ENCODE measurements at places on chromosomes 16 and 17. TPM values are rescaled to one million over a fixed set of nuclear protein-coding genes. Genes with fewer than 3 reads are reported as not detected.

DNA sequence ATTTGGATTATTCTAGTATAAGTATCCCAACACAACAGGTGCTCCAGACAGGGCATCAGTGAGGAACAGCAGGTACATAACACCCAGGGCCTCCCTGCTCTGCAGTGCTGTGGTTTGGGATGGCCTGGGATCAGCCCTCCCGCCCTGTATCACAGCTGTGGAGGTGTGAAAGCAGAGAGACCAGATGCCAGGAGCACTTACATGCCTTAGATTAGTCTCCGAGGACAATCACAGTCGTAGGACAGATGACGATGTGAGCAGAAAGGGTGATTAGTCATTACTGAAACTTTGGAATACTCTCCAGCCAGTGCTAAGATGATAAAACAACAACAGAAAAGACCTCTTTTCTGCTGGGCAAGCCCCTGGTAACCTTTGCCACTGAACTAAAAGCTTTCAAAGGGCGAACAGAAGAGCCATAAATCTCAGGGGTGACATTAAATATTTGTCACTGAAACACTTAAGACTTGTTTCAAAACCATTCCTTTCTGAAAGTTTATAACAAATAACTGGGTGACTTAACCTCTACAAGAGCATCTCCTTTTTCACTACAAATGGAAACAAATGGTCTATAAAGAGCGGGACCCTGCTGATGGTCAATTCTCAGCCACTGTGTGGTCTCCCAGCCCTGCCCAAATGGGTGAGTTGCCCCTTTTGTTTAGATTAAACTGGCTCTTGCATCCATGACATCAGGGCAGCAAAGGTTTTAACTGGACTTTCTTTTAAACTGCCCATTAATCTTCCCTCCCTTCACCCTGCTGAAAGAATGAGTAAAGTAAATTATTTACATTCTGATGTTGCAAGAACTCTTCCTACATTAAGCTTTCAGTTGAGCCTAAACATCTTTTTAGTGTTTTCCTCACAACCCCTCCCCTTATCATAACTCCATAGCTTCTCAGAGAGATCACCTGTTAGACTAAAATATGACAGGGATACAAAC, 183.1 kb upstream of the COX10 start:
- H3K4me1 ChIP-seq: peaks cover 20% of the 10 kb centered on the region
- H3K36me3 ChIP-seq: no peaks in the 10 kb centered on the region
- H3K27me3 ChIP-seq: peaks cover 2% of the 10 kb centered on the region
- peak; percentile 1 for DNase-seq
- no peak overlapping the region for H3K27ac ChIP-seq

GRCh38 chr17:50480854-50481490, 2.3 kb downstream of the RSAD1 start:
- no peaks in the 10 kb centered on the region for H3K27me3 ChIP-seq
- H3K4me3 ChIP-seq: no peak overlapping the region
- H3K27ac ChIP-seq: no peak overlapping the region
- H3K36me3 ChIP-seq: no peaks in the 10 kb centered on the region
- no peak for DNase-seq

DNA sequence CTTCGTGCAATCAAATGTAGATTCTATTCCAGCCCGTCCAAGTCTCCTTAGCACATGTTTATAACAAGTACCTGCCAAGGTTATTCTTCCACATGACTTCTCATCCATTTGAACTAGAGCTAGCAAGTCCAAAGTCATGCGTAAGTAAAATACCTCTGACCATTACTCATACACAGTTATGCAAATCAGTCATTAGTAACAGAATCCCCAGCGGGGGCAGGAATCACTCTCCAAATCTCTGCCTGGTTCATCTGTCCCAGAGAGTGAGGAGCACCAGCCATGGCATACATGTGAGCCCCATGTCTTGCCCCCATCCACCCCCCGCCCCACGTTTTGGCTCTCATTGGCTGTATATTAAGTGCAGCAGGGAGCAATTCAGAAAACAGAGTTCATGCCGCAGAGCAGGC, 27.7 kb downstream of the SRL start:
- no peaks in the 10 kb centered on the region for H3K36me3 ChIP-seq
- no peaks in the 10 kb centered on the region for H3K27me3 ChIP-seq
- H3K27ac ChIP-seq: peak overlapping the region; percentile 95
- peak overlapping the region; percentile 69 for H3K4me3 ChIP-seq
- DNase-seq: peak; percentile 87

DNA sequence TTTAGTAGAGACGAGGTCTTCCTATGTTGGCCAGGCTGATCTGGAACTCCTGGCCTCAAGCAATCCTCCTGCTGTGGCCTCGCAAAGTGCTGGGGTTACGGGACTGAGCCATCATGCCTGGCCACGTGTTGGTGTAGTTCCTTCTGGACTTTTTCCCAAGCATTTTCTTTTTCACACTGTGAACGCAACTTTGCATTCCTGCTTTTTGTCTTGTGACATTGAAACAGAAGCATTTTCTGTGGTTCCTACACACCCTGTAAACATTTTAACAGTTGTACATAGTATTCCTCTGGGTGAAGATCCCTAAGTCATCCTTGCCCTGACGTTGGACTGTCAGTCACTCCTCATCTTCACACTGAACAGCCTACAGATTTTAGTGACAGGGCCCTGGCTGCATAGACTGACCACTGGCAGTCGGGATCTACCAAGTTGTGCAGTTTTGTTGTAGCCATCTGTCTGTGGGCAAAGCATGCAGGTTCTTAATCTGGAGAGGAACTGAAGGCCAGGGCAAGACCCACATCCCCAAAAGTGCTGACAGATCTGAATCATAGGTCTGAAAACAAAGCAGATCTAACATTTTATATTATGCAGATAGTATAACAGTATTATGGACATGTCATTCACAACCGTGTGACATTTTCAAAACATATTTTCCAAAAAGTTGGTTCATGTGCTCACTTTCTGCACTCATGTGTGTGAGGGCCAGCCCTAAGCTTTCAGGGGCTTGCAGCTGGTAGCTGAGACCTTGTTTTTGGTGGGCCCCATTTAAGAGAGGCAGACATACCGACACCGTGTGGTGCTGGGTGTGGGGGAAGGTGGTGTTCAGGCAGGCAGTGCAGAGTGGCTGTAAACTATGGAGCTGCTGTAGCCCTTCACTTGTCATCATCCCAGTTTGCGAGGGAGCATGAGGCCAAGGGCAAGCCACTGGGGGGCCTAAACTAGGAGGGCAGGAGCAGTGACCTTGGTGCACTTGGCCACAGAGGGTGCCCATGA, 59.9 kb downstream of the EPN2 start:
- H3K4me1 ChIP-seq: no peaks in the 10 kb centered on the region
- no peaks in the 10 kb centered on the region for H3K36me3 ChIP-seq
- H3K27ac ChIP-seq: no peak overlapping the region
- DNase-seq: no peak
- H3K27me3 ChIP-seq: no peaks in the 10 kb centered on the region

GRCh38 chr16:20326321-20326720, 992 bp downstream of the GP2 start:
- H3K27ac ChIP-seq: no peak overlapping the region
- 0 out of 2 replicates have a peak, but pooled peaks cover 10% of the 10 kb centered on the region for H3K36me3 ChIP-seq
- H3K4me3 ChIP-seq: no peak overlapping the region
- DNase-seq: no peak

VMO1 gene
- not detected for total RNA-seq
